ENCODE measurements at places on chromosomes 13 and 19.
A peak's percentile ranks its signal among the peaks of the same experiment; 100 is the strongest.

- DNase-seq = no peak
Measured at GRCh38 chr13:58500938-58501337, 869.4 kb downstream of the PCDH17 start.

DNA sequence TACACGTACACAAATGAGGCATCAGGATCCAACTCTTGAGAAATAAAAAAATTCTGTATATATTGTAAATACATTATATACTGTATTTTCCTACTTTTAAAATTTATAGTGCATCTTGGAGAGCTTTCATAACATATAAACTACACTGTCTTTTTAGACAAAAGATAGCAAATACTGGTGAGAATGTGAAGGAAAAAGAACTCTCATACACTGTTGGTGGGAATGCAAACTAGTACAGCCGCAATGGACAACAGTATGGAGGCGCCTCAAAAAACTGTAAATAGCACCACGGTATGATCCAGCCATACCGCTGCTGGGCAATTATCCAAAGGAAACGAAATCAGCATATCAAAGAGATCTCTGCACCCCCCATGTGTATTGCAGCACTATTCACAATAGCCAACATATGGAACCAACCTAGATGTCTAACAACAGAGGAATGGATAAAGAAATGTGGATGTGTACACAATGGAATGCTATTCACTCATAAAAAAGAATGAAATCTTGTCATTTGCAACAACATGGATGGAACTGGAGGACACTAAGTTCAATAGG is 292.4 kb downstream of the EFNB2 start:
- DNase-seq = no peak

- DNase-seq = no peak
Measured at GRCh38 chr13:98921015-98921580, 56.8 kb downstream of the DOCK9 start.

- DNase-seq = no peak
Measured at GRCh38 chr13:94178625-94179244, 300.7 kb downstream of the DCT start.

- DNase-seq = no peak
Measured at GRCh38 chr13:48626077-48626449, 27.7 kb upstream of the CYSLTR2 start.

GRCh38 chr13:109646423-109646822 is 140.0 kb downstream of the IRS2 start:
- no peak for DNase-seq

- DNase-seq = no peak
Measured at GRCh38 chr13:86399572-86399971, 600.4 kb upstream of the SLITRK6 start.

DNA sequence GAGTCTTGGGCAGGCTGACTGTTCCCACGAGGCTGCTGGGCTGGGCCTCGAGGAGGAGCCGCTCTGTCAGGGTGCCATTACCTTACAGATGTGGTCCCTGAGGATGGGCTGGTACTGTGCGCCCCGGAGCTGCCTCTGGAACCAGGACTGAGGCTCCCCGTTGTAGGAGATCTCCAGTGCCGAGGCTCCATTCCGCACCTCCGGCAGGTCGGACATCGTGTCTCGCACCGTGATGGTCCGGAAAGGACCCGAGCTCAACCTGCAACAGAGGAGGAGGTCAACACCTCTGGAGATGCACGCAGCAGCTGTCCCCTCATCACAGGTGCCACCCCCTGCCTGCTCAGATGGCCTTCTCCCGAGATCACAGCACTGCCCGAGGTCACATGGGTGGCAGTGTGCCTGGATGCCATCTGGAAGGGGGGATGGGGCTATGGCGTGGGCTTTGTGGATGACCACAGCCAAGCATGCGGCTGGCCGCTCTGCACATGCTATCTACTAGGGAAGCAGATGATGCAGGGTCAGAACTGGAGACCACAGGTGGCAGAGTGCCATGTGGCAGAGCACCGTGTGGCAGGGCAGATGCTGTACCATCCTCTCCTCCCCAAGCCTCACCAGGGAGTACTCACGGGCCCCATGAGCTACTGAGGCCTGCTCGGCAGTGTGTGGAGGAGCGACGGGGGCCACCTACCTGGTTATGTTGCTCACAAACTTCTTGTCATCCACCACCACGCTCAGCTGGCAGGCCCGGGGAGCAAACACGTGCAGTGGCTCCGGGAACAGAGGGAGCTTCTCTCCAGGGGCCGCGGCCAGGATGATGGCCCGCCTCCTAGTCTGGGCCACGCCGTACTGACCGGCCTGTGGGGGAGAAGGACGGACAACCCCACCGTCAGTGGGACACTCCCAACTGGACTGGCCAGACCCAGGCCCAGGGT is 18.3 kb upstream of the EIF3G start:
- no peak for DNase-seq

GRCh38 chr19:34232566-34233481 is 21.5 kb upstream of the GARRE1 start:
- DNase-seq = no peak

GRCh38 chr13:39483326-39483725 is 119.7 kb downstream of the LHFPL6 start:
- no peak for DNase-seq

- DNase-seq = no peak
Measured at GRCh38 chr19:33343859-33344572, 29.5 kb upstream of the CEBPG start.

GRCh38 chr19:56712611-56713276 is 41.2 kb upstream of the ZNF835 start:
- DNase-seq = no peak

- DNase-seq = no peak
Measured at GRCh38 chr13:99991828-99992775, 10.5 kb downstream of the ZIC2 start.

DNA sequence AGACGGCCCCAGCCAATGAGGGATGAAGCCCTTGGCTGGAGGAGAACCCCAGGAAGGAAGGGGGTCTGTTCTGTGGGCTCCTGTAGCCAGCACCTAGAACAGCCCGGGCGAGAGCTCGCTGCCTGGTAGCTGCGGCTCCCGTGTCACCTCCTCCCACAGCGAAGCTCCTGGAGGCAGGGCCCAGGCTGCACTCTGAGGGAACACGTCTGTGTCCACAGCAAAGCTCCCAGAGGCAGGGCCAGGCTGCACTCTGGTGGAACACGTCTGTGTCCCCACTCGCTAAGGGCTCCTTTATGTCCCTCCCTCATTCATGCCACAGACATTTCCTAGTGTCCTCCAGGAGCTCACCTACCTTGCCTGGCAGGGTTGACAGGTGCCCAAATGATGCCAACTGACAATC is 8.4 kb downstream of the TRAPPC6A start:
- no peak for DNase-seq

DNA sequence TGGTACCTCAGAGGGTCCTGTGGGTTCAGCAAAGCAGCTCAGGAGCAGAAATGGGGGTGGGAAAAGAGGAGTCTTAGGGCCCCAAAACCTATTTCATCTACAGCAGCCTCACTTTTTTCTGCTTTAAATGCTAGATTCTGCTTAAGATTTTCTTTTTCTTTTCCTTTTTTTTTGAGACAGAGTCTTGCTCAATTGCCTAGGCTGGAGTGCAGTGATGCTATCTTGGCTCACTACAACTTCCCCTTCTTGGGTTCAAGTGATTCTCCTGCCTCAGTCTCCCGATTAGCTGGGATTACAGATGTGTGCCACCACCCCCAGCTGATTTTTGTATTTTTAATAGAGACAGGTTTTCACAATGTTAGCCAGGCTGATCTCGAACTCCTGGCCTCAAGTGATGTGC is 30.7 kb upstream of the WDFY2 start:
- no peak for DNase-seq

DNA sequence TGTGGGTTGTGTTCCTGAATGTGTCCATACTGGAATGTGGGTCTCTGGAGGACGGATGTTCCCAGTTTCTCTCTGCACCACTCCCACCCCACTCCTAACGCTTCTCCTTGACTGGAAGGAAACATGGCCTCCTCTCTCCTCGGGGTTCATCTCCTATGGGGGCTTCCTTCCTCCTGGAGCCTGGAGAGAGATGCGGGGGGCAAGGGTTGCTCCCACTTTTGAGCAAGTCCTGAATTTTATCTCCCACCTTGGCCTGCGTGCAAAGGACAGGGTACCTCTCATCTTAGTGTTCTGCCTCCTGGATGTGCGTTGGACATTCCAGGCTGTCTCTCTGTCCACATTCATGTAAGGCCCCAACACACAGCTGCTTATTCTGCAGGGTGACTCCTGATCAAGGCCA is 52.5 kb upstream of the UQCRFS1 start:
- DNase-seq = no peak

- DNase-seq = no peak
Measured at GRCh38 chr13:50080911-50081678, 65.9 kb downstream of the KCNRG start.

GRCh38 chr19:51703575-51704515 is 10.7 kb downstream of the SPACA6 start:
- DNase-seq = peak; percentile 94
